GM20000 (cell line): ENCODE measurements at places on chromosomes 13 and 19.

GRCh38 chr19:29714953-29715700 lies at the start of gene C19orf12:
C19orf12 (minus strand) TSS chr19:29715261; CDS start chr19:29708413, 6,848 bp downstream.
- DNase-seq = peak; percentile 87

GRCh38 chr19:13138916-13139198 lies 11.3 kb downstream of the STX10 start:
- DNase-seq = no peak

- no peak for DNase-seq
Measured at GRCh38 chr13:75872980-75873379, 236.8 kb downstream of the LMO7 start.

- peak; percentile 34 for DNase-seq
Measured at GRCh38 chr19:2808129-2808941, 11.3 kb upstream of the ZNF554 start.

DNA sequence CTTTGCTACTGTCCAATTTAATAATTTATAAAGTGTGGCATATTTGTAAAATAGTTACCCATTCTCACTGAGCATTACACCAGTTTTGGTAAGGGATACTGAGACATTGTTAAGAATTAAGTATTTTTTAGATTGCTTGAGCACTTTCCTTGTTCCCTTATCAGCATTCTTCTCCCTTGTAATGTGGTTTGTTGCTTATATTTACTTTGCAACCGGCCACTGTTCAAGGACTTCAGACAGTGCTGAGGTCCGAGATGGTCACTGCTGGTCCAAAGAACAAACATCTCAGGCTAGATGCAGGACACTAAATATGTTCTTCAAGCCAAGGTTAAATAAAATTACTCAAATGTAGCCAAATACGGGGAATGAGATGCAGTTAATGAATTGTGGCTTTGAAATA lies 161.4 kb downstream of the TM9SF2 start:
- no peak for DNase-seq

DNA sequence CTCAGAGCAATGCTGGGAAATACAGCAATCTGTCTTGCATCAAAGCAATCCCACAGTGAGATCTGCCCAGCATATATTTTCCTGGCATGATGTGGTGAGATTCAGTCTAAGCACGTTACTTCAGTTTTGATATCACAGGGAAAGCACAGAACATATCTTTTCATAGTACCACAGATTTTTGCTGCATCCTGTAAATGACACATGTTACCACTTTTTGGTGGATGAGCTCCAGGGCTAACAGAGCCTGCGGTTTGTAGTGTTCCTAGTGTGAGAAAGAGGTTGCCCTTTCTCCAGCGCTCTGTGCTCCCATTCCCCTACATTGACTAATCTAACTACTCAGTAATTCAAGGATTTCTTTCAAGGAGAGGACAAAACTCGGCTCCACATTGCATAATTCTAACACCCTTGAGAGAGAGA lies 409.0 kb downstream of the GPC6 start:
- DNase-seq = no peak

- DNase-seq = no peak
Measured at GRCh38 chr13:26722321-26722720, 38.3 kb downstream of the GPR12 start.

DNA sequence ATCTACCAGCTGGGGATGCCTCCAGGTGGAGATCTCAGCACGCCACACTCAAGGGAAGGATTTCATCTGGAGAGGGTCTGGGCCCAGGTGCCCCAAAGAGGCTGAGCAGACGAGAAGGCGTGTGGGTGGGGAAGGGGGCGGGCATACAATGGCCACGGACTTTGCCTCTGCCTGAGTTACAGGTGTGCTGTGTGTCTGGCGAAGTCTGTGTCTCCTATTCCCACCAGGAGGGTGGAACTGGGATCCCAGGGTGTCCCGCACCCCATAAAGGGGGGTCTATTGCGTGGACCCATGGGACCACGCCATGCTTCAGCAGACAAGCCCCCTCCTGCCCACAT lies 3.6 kb downstream of the TLE2 start:
- DNase-seq = no peak

DNA sequence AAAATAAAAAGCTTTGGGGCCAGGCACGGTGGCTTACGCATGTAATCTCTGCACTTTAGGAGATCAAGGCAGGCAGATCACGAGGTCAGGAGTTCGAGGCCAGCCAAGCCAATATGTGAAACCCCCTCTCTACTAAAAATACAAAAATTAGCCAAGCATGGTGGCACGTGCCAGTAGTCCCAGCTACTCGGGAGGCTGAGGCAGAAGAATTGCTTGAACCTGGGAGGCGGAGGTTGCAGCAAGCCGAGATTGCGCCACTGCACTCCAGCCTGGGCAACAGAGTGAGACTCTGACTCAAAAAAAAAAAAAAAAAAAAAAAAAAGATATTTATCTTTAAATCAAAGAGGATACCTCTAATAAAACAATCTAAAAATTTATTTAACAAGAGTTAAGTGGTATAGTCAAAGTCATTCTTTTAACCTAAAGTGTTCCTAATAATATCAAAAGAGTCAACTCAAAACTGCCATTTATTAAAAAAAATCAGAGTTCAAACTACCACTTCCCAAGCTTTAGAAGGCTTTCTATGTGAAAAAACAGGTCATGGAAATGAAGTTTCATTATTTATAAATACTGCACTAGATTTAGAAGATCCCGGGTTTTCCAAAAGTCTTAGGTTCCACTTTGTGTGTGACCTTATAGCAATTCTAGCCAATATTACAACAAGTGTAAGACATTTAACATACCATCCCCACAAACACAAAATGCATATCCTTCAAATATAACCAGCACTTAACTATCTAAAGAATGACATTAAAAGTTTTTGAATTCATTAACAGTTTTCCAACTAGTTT lies 4.4 kb downstream of the FOXO1 start:
- no peak for DNase-seq

GRCh38 chr13:28744656-28745055 lies 25.9 kb upstream of the SLC46A3 start:
- no peak for DNase-seq

DNA sequence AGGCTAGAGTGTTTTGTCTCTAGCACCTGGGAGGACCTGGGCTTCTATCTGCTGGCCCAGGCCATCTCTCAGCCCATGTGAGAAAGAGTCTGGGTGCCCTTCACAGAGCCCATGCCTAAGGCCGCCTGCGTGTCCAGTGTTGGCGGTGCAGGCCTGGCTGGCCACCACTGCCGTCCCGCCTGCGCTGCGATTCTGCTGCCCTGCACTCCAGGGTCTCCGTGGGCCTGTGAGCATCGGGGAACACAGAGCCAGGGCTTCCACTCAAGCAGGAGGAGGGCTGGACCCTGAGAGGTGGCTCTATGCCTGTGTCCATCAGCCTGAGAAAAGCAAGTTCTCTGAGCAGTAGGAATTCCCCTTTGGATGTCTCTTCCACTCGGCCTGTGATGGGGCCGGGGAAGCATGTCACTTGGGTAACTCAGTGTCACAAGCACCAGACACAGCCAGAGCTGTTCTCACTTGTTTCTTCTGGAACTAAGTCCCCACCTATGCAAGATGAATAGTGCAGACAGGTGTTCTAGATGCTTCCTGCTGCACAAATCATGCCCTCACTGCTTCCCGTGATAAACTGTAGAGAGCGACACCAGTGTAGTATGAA lies 93.9 kb downstream of the RAB20 start:
- no peak for DNase-seq

DNA sequence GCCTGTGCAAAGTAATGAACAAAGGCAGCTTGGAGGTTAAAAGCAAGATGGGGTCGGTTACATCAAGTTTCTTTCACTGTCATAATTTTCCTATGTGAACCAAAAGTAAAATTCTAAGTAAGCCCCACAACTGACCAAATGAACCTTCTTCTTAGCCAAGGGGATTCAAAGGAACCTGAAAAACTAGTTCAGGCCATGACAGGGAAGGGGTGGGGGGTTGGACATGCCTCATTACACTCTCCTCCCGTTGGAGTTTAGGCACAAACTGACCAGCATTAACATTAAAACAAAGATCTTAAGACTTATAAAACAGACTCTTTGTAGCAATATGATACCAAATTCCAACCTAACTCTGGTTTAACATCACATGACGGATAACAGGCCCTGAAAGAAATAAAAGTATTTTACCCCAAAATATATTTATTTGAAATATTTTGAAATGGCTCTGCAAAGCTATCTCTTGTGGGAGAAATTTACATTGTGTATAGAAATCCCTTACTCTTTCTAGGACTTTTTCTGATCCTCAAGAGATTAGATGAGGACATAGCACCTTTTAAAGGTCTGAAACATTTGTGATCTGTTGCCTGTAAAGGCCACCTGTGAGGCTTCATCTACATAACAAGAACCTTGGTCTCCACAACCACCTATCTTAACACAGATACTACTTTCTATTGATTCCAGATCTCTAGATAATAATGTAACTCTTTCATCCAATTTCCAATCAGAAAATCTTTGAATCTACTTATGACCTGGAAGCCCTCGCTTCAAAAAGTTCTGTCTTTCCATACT lies 1829.0 kb upstream of the MIR17HG start:
- no peak for DNase-seq

GRCh38 chr19:33546656-33547055 lies 25.1 kb upstream of the PEPD start:
- DNase-seq = no peak

- no peak for DNase-seq
Measured at GRCh38 chr13:98710521-98710920, 42.0 kb downstream of the SLC15A1 start.

GRCh38 chr19:8028951-8029491 lies 23.5 kb upstream of the CCL25 start:
- no peak for DNase-seq

DNA sequence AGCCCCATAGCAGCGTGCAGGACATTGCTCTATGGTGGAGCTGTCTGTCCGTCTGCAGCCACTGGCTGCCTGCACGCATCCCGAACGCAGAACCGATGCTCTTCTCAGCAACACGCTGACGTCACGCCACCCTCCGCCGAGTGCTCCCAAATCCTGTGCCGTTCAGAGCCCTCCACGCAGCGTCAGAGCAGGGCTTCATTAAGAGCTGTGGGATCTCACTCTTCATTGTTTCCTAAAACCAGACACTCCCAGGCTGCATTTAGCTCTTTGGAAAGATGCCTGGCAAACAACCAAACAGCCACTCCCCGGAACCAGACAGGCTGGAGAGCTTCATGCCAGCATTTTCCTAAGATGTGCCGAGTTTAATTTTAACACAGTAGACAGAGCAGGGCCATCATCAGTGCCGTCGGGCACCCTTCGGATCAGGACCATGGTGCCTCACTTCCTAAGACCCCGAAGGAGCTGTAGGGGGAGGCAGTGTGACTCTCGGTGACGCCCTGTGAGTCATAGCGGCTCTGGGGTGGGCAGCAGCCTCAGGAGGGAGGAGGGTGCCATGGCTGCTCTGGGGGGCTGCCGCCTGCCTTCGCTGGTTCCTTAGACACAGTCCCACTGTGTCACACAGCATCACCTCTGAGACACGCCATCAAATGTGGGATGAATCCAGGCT lies 131.5 kb upstream of the MCF2L start:
- DNase-seq = no peak

- DNase-seq = no peak
Measured at GRCh38 chr13:31905961-31906360, 125.6 kb upstream of the FRY start.

DNA sequence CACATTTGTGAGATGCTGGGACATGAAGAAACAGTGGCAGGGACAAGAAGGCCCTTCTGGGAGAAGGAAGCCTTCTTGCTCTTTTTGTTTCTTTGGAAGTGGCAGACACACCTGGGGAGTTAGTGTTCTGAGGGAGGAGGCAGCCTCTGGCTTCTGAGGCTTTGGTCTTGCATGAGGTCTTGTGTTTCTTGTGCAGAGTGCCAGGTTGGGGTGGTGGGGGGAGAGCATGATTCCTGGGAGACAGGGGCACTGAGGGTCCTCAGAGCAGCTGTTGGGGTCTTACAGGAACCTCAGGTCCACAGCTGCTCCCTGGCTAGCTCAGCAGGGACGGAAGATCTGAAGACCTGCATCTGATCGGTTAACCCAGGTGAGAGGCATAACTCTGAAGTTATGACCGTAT lies 167.5 kb upstream of the ZNF536 start:
- DNase-seq = no peak

GRCh38 chr13:94419304-94419924 lies 60.1 kb downstream of the DCT start:
- DNase-seq = no peak

DNA sequence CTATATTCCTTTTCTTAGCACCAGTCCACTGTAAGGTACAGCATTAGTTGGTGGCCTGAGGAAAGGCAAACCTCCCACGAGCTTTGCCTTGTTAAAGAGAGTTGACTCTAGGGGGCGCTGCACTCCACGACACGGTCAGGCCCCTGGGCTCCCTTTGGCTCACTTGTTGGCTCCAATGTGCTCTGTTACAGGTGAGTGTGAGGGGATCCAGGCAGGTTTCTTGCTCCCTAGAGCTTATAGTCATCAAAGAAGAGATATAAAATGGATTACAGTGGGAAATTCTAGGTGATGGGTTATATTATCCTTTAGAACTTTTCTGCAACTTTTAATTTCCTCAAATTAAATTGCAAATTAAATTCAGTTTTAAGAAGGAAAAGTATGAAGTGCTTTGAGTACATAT lies 3.7 kb downstream of the WDR87 start:
- peak; percentile 84 for DNase-seq

DNA sequence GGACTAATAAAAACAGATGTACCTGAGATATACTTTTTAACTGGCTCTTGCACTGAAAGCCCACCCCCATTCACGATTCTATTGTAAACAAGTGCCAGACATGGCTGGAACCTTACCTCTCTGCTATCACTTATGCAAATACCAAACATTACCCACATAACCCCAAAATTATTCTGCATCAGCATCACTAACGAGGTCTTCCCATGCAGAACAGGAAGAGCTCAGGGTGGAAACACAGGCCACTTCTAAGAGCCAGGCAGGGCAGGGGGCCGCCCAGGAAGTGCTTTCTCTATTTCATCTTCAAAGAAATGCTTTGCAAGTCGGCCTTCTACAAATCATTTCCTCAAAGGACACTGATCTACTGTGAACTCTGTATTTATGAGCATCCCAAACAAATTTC lies 7.3 kb downstream of the IRS2 start:
- no peak for DNase-seq

DNA sequence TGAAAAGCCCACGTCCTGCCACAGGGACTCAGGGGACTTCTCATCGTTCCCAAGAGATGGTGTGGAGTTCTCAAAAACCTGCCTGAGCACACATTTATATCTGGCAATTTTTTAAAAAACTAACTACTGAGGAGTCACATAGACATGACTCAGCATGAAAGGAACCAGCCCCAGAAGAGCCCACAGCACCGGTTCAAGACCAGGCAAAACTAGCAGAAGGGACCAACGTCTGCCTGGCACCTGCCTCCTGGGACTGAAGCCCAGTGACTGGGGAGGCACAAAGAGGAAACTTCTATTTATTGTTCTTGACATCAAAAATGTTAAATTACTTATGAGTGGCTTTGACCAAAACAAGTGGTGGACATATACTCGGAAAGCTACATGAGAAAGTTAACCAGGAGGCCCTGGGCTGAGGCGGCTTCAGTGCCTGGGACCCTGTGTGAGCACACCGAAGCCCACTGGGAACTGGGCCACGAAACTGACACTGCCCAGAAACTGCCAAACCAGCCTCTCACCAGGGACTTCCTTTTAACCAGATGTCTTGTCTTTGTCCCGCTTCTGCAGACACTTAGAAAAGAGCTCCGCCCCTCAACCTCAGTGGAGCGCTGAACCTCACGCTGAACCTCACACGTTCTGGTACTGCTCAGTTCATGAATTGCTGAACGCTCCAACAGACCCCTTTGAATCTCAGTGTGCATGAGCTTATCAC lies 25.7 kb downstream of the C13orf46 start:
- DNase-seq = no peak

- DNase-seq = no peak
Measured at GRCh38 chr13:54733639-54734038, 1705.0 kb downstream of the OLFM4 start.
